ENCODE measurements at places on chromosomes 6 and 20.

DNA sequence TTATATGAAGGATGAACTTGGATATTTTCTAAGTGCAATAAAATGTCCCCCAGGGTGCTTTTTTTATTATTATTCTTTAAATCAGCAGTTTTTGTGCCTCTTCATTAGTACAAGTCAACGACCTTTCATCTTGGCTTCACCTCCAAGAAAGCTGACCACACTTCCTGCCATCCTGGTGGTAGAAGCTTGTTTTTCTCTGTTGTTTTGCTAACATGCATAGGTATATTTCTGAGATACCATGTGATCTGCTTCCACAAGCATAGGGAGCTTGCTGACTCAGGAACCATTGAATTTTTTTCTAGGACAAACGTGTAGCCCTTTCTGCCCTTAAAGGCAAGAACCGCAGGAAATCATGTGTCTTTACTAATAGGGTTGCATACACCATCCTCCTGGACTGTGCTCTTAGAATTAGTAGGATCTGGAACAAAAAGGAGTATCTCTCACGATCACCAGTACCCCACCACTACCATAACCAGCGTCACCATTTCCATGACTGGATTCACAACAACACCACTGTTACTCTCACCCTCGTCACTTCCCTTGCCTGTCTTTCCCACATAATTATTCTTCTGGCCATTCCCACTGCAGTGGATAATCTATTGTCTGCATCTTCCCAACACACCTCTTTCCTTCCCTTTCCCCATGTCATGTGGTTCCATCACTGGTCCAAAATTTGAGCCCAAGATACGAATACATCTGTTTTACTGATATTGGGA lies 207.1 kb downstream of the MAFB start:
- no peak for DNase-seq

- DNase-seq: no peak
Observed at GRCh38 chr6:148441454-148441911, 98.8 kb downstream of the SASH1 start.

DNA sequence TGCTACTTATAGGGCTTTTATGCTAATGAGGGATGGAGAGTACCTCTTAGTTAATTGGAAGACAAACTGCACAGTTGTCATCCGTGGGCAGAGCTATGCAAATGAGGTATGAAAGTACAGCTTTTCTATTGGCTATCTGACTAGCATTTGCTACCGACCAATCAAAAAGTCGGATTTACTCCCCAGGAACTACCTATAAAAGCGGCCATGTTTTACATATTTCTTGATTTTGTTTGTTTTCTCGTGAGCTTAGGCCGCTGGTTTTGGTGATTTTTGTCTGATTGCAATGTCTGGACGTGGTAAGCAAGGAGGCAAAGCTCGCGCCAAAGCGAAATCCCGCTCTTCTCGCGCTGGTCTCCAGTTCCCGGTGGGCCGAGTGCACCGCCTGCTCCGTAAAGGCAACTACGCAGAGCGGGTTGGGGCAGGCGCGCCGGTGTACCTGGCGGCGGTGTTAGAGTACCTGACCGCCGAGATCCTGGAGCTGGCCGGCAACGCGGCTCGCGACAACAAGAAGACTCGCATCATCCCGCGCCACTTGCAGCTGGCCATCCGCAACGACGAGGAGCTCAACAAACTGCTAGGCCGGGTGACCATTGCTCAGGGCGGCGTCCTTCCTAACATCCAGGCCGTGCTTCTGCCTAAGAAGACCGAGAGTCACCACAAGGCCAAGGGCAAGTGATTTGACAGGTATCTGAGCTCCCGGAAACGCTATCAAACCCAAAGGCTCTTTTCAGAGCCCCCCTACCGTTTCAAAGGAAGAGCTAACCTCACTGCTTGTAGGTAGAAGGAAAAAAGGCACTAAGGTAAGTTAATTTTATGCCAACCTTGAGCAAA lies 36.9 kb downstream of the HFE start:
- DNase-seq: peak; percentile 62

GRCh38 chr20:23122321-23122720 lies 36.2 kb upstream of the CD93 start:
- no peak for DNase-seq
